Ureter (tissue), 1 donor: ENCODE measurements at places on chromosomes 11 and 22. TPM values are rescaled to one million over a fixed set of nuclear protein-coding genes. Genes with fewer than 3 reads are reported as not detected.

DNA sequence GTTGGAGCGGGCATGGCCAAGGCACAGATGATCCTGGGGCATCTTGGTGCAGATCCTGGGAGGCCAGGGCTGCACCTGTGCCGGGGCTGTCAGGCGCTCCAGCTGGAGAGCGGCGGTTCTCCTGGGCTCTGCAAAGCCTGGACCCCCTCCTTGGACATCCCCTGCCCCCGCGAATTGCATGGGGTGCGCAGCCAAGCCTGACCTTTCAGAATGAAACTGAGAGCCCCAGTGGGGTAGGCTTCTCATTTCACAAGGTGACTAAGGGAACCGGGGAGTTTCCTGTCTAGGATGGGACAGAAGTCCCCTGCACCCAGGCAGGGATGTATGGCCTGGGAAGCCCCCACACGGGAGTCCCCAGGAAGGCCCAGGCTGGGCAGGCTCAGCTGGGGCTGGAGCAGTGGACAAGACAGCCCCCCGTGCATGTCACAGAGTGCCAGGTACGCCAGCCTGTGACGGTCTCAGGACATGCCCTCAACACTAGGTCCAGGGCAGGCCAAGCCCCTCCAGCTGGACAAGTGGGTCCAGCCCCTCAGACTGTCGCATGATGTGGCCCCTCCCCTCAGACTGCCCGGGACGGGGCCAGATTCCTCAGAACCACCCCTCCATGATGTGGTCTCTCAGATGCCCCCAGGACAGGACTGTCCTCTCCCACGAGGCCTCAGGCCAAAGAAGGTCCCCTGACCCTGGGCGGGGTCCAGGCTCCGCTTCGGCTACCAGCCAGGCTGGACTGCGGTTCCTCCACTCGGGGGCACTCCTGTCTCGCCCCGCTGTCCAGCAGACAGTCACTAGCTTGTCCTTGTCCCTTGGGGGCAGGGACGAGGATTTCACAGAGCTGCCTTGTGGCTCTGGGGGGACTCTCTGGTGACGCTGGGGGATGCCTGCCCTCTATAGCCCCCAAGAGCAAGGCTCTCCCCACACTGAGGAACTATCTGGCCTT lies 2.3 kb downstream of the LSP1 start:
- DNase-seq = no peak

Gene PTGDR2
- total RNA-seq = 0.13 TPM

DNA sequence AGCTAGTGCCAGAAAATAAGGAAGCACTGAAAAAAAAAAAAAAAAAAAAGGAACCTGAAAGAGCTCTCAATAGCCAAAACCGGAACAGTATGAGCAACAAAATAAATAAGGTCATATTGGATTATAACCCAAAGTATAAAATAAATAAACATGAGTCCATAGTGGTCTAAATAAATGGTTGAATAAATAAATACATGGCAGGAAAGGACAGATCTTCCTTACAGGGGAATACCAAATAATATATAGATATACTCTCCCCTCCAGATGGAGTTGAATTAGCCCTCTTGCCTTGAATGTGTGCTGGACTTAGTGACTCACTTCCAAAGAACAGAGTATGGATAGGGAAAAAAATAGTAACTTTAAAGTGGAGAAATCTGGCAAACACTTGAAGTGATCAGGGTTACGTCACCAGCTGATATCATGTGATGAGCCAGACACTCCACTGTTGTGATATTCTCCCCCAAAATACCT lies 14.3 kb upstream of the ARRB1 start:
- DNase-seq = no peak

GRCh38 chr11:6411594-6412031 lies 7.3 kb downstream of the APBB1 start:
- no peak for DNase-seq

Gene ZNF214
- 4.3 TPM for total RNA-seq

DNA sequence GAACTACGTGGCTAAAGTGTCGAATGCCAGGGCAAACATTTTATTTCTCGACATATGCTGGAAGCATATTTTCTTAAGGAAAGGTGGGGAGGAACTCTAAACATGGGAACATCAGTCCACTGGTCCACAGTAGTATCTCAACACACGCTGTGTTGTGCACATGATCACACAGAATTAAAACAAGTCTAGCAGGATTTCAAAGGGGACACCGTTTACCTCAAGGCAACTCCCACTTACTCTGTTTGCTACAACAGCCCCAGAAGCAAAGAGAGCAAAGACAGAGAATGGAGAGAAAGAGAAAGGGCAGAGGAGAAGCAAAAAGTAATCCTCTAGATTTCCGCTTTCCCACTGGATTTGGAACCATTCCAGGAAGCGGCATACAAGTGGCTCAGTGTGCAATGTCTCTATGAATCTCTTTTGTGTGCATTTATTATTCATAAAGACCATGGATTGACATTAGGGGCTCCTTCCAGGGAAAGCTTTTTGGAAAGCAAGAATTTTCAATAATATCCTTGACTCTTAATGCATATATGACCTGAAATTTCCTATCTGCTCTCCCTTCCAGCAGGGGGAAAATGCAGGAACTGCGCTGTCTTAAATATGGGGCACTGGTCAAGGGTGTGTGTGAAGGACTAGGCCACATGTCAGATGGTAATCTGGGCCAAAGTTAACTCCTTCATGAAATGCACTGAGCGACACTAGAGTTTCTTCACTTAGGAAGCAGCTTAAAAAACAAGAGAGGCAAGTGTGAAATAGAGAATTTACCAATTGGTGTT lies 34.8 kb upstream of the CCDC34 start:
- no peak for DNase-seq
